ENCODE measurements at places on chromosomes 1 and 21.
A peak's percentile ranks its signal among the peaks of the same experiment; 100 is the strongest.

- no peak for DNase-seq
Observed at GRCh38 chr1:18279351-18280074, 171.9 kb downstream of the IGSF21 start.

- no peak for DNase-seq
Observed at GRCh38 chr1:153217212-153217611, at the start of gene PRR9. Gene PRR9 (plus strand): TSS chr1:153217584. CDS start chr1:153218145, 561 bp downstream.

- no peak for DNase-seq
Observed at GRCh38 chr1:193462629-193463320, 276.4 kb upstream of the B3GALT2 start.

- DNase-seq = no peak
Observed at GRCh38 chr1:184890539-184890973, 83.8 kb downstream of the NIBAN1 start.

- peak; percentile 37 for DNase-seq
Observed at GRCh38 chr1:204162494-204163074, 3.6 kb downstream of the REN start.

DNA sequence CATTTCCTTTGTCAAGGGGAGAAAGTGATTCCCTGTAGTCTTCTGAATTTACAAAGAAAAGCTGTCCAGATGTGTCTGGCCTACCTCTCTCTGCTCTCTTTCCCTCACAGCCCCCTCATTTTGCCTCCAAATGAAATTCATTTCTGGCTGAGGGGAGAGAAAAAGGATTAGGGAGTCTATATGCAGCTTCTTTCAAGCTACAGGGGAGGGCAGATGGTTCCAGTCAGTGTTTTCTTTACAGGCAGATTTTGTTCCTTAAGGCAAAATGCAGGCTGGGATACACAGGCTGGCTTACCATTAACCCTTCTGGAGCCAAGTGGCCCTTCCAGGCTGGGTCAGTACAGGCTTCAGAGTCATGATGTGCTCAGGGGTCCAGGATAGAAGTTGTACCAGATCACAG is 198.1 kb upstream of the USP24 start:
- DNase-seq = peak; percentile 31

DNA sequence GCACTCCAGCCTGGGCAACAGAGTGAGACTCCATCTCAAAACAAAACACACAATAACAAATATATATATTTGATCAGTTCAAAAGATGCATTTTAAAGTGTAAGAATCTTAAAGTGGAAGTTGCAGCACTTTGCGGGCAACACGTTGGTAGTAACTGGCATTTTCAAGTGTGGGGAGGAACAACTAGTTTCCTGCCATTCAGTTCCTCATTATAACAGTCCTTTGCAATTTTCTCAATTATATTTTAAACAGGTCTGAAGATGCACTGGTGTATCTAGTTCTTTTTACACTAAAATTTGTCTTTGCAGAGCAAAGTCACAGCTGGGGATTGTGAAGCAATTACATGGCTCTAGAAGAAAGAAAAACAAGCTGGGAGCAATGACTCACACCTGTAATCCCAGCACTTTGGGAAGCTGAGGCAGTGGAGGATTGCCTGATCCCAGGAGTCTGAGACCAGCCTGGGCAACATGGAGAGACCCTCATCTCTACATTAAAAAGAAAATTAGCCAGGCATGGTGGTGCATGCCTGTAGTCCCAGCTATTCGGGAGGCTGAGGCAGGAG is 25.3 kb downstream of the RRAGC start:
- DNase-seq = no peak

Measured in skin of body (tissue), 3 donors.